Sigmoid colon (tissue), 7 donors: ENCODE measurements at places on chromosomes 3 and 15. TPM values are rescaled to one million over a fixed set of nuclear protein-coding genes. Genes with fewer than 3 reads are reported as not detected.

The MEX3B gene
- total RNA-seq: 4.3 TPM

The COL8A1 gene
- total RNA-seq: 20.6 TPM

The KNG1 gene
- not detected for total RNA-seq

DNA sequence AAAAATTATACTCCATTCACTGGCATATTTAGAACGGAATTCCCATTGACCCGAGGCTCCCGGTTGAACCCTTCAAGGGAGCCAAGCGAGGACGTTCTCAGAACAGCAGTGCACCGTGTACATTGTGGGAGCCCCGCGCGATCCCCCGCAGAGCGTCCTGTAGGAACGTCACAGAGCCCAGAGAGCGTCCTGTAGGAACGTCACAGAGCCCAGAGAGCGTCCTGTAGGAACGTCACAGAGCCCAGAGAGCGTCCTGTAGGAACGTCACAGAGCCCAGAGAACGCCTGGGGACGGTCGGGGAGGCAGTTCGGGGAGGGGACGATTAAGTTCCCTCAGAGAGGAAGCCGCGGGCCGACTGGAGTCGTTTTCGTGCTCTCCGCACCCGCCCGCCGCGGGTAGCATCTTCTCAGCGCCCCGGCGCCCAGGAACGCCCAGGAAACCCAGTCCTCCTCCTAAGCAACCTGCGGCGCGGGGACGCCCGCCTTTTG, 506 bp upstream of the ATP1B3 start:
- DNase-seq: peak; percentile 93

The CYP8B1 gene
- total RNA-seq: not detected

- DNase-seq: no peak
These were observed 103.6 kb downstream of the APBA2 start for GRCh38 chr15:28989239-28989830.

- DNase-seq: no peak
These were observed 57.5 kb downstream of the SCN11A start for GRCh38 chr3:38994251-38994650.

The CPNE4 gene
- 0.33 TPM for total RNA-seq

GRCh38 chr3:52670621-52671521, 14.8 kb downstream of the PBRM1 start:
- DNase-seq: no peak

The TM6SF1 gene
- 7.5 TPM for total RNA-seq

DNA sequence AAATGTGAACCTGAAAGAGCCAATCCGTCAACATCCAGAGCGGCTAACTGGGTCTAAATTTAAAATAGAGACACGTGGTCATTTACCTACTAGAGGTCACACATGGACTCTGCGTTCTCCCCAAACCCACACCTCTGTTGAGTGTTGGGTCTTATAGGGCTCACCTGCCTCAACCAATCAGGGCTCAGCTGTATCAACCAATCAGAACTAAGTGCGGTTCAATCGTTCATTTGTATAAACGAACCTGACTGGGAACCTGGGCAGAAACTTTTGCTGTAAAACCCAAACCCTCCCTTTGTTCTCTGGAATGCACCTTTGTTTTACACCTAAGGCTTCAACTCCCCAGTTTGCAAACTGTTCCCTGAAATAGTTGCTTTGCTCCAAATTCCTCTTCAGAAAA, 8.9 kb downstream of the DNAAF4 start:
- DNase-seq: no peak
